ENCODE measurements at places on chromosomes 11 and 22.

DNA sequence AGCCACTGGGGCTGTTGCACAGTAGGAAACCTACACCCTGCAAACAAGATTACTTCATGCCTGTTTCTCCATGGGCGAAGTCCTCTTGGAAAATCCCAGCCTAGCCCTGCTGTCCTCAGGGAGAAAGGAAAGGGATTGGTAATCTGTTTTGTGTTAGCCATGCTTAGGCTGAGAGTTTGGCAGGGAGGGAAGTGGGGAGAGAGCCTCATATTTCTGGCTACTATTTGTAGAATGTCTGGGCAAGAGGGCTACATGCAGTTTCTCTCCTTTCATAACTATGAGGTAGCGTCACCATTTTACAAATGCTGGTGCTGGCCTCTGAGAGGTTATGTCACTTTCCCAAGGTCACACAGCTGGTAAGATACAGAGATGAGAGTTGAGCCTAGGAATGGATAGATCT, 737 bp upstream of the MFRP start:
- peak; percentile 45 for DNase-seq

DNA sequence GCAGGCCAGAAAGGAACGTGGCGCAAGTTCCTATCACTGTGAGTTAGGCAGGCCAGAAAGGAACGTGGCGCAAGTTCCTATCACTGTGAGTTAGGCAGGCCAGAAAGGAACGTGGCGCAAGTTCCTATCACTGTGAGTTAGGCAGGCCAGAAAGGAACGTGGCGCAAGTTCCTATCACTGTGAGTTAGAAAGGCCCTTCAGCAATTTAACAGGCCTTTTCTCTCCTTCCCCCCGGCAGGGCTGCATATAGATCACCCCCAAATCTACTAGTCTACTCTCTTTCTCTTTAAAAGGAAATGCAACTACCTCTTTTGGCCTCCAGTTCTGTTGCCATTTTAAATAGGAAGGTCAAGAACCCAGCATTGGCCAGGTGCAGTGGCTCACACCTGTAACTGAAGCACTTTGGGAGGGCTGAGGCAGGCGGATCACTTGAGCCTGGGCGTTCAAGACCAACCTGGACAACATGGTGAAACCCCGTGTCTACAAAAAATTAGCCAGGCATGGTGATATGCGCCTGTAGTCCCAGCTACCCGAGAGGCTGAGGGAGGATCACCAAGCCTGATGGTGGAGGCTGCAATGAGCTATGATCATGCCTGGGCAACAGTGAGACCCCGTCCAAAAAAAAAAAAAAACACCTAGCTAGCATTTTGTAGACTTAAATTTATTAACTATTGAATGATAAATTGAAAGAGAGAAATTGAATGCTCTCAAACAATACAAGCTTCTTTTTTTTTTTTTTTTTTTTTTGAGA, 14.9 kb downstream of the FAM118B start:
- no peak for DNase-seq

DNA sequence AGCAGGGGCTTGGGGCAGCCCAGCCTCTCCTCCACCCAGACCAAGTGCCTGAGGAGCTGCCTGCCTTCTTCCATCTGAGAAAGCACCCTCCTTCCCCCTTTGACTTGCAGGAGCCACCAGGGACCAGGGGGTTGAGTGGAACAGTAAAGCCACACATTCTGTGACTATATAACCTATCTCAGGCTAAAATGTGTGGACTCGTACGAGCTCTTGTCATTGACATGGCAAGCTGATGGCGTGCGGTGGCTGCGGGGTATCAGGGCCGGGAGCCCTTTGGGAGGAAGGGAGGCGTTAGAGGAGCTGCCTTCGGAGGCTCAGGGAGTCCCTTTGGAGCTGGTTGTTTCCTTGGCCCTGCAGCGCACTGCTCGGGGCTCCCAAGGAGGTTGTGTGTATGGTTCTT, 84.5 kb downstream of the CEP164 start:
- no peak for DNase-seq

- peak; percentile 64 for DNase-seq
These were observed 321.2 kb downstream of the GUCY1A2 start for GRCh38 chr11:106697058-106697457.

- no peak for DNase-seq
These were observed 154.7 kb downstream of the CADM1 start for GRCh38 chr11:115349335-115350017.

DNA sequence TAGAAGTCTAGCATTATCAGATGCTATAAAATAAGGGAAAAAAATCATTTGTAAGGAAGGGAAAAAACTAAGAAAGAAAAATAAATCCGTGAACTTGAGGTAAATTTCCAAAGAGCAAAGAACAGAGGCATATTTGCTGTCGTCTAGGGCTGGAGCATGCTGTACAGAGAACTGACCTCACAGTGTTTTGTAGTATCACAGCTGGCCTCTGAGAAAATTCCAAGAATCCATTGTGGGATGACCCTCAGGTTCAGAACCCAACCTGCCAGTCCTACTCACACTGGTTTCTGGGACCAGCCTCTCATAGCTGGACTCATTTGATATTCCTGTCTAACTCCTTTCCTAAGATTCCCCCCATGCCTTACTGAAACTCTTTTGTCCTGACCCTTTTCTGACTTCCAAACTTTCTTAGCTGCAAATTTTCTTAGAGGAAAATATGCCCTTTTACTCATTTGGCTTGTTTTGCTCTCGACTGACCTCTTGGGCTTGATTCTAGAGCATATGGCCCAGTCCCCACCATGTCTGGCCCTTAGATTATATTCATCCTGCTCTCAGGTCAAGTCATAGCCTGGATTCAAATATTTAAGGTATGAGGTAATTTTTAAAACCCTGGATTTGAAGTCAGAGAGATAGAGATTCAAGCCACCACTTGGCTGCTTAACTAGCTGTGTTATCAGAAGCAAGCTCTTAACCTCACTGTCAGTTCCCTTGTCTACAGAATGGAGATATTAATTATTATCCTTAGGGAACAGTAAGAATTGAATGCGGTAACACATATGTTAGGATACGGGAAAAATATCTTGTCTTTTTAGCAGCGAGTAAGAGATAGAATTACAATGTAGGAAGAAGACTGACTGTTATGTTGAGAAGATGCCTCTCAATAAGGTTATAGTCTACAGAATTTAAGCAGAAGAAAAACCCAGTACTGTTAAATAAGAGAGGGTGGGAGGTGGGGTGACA, 89.7 kb upstream of the KCNA4 start:
- no peak for DNase-seq

DNA sequence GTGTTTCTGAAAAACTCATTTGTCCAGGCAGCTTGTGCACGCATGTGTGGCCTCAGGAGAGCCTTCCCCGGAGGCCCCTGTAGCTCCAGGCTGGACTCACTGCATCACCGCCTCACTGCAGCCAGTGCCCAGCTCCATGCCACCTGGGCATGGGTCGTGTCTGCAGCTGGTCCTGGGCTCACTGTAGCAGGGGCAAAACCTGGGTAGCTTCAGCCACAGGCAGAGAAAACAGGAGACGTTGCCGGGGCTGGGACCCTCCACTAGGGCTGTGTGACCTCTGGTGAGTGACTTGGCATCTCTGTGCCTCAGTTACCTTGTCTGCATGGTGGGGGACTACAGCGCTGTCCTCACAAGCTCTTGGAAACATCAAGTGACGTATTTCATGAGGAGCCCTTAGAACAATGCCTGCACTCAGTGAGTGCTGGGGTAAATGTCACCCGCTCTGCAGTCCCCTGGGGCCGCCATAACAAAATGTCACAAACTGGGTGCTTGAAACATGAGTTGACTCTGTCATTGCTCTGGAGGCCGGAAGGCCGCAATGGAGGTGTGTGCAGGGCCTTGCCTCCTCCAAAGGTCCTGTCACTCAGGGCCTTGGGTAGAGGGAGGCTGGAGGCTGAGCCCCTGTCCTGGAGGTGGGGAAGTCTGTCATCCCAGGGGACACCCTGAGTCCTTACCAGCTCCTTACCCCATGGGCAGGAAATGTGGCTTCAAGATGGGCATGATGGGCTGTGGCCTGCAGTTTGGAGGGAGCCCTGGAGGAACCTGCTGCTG, 488.7 kb downstream of the TBC1D22A start:
- DNase-seq, result no peak

DNA sequence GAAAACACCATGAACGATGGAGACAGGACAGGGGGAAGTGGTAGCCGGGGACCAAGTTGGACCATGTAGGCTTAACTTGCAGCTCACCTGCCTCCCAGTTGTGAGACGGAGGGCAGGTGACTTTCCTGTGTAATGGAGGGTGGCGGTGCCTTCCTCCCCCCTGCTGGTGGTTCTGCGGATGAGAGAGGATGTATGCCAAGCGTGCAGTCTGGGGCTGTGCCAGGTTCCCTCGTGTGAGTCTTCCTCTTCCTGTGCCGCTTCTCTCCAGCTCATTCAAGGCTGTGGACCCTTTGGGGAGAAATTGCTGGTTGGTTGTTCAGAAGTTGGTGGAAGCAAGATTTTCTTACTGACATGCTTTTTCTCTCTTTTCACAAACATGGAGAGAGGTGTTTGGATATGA, 35.1 kb downstream of the MPPED1 start:
- no peak for DNase-seq

DNA sequence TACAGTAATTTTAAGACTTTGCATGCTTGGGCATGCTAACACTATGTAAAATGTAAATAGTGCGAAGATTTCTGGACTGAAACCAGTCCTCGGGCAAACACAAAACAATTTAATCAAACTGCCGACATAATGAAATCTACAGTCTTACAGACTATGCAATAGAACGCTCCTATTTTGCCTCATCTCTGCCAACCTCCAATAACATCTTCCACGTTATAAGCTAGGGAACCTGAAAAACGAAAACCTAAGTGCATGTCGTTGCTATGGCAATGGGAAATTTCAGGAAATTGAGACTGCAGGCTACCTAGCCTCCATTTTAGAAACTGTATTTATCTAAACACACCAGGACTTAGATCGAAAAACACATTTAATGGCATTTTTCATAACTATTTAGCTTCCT, 1.1 kb downstream of the CSTF3 start:
- DNase-seq, result no peak

GRCh38 chr11:23063276-23063675, 203.0 kb upstream of the CCDC179 start:
- no peak for DNase-seq

DNA sequence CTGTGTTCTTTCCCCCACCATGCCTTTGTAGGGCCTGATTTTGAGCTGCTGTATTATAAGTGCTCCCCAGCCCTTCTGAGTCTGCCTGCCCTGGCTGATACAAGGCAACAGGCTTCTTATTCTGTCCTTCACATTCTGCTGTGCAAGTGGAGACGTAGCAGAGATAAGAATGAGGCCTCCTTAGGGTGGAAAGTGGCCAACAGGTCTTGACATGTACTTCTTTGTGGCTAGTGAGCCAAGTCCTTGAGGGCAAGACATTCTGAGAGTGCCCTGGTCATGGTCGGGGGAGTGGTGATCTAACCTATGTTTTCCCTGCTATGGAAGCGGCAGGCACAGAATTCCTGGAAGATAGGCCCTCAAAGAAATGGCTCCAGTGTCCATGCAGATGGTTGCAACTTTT, 235.7 kb upstream of the CADM1 start:
- no peak for DNase-seq

DNA sequence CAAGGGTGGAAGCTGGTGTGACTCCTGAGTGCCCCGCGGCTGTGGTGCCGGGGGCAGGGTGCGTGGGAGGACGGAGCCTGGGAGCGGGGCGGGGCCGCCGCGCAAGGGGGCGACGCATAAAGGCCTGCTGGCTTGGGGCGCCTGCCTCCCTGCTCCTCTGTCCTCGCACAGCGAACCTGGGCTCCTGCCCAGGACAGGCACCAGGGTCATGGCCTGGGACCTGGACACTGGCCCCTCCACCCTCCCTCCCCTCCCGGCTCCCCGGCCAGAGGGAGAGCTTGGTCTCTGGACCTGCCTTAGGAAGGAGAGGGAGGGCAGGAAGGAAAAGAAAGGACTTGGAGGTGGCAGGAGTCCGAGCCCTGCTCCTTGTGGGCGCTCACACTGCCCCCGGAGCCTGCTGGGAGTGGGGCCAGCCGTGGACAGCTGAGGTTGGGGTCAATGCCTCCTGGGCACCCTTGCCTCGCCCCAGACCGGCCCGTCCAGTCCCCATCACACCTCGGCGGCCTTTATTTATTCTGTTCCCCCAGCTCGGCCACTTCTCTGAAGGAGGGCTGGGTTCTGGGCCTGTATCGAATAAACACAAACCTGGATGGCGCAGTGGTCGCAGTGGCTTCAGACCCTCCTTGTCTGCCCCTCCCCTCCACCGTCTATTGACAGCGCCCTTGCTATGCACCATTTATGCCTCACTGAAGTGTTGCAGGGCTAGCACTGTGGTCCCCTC, 8.7 kb downstream of the SLC16A8 start:
- DNase-seq, result no peak

DNA sequence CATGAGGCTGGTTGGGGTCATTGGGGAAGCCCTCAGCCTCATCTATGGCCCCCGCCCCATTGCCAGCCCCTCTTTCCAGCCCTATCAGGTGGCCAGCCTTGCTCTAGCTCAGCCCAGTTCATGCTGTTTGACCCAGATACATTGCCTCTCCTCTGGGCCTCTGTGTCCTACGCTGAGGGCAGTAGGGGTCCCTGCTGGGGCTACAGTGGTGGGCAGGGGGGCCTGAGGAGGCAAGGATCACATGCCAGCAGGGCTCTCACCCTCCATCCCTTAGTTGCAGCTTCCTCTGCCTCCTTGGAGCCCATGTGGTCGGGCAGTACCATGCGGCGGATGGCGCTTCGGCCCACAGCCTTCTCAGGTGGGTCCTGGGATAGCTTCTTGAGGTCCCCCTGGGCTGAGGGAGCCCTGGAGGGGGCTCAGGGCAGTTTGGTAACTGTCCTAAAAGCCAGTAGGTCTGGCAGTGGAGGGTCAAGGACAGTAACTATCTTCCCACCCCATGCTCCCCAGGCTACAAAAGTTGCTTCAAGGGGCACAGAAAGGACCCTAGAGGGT, 19.2 kb downstream of the EMID1 start:
- no peak for DNase-seq

- no peak for DNase-seq
These were observed 17.1 kb downstream of the CFAP300 start for GRCh38 chr11:102064316-102064715.

DNA sequence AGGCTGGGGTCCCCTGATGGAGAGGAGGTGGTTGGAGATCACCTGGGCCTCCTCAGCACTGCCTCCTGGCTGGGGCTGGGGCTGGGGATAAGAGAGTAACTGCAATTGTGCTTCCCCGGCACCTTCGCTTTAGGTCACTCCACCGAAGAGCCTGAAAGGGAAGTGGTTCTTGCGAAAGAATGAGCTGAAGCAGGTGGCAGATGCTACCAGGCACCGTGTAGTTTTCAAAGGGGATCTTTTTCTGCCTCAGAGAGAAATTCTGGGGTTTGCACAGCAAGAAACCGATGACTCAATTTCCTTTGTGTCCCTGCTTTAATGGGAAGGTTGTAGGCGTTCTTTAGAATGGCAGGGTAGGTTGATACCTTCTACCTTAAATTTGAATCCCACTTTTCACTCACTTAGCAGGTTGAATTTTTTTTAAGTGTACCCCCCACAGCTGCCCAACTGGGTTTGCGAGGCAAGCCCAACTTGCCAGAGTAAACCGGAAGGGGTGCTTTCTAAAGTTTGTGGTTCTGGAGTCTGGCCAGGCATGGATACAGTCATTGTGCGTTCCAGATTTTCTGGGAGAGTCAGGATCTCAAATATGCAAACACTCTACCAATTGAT, 5.3 kb downstream of the CD44 start:
- no peak for DNase-seq

GRCh38 chr22:44383652-44384562, 71.2 kb upstream of the SHISAL1 start:
- no peak for DNase-seq

Data from fibroblast of skin of left biceps (primary cell).